Omental fat pad (tissue), 4 donors: ENCODE measurements at places on chromosomes 11 and 22. TPM values are rescaled to one million over a fixed set of nuclear protein-coding genes. Genes with fewer than 3 reads are reported as not detected.

The CAPRIN1 gene
- total RNA-seq = 190 TPM

The VSIG10L2 gene
- not detected for total RNA-seq

The DCHS1 gene
- total RNA-seq = 12.6 TPM

The BATF2 gene
- 1.8 TPM for total RNA-seq

The IGLL5 gene
- 1.4 TPM for total RNA-seq

The MCAM gene
- 870 TPM for total RNA-seq

The OR8D4 gene
- not detected for total RNA-seq

The RFPL1 gene
- total RNA-seq = not detected

The FOLR2 gene
- 109 TPM for total RNA-seq

The NLRP10 gene
- not detected for total RNA-seq

The TTC9C gene
- 19.6 TPM for total RNA-seq

The ART1 gene
- total RNA-seq = not detected

The OR6T1 gene
- total RNA-seq = not detected

The MOGAT2 gene
- not detected for total RNA-seq

The SLC25A17 gene
- total RNA-seq = 15.1 TPM

The CENATAC gene
- 42.4 TPM for total RNA-seq
